ENCODE measurements at places on chromosomes 11 and 22.

DNA sequence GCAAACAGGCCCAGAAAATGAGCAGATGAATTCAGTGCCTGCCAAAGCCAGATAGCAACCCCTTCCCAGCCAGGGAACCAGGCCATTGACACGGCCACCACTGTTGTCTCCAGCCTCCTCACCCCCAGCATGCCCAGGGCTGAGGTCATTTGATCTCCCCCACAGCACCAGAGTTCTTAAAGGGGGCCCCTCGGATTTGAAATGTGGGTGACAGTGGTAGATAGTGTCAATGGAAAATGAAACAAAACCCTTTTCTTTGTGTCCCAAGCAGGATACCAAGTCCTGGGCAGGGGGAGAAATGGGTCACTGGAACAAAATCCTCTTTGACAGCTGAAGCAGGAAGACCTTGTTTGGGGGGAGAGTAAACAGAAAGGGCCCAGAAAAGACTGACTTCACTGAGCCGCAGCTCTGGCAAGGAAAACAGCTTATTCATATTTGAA lies 14.3 kb upstream of the ACCSL start:
- no peak for DNase-seq

- peak; percentile 42 for DNase-seq
Observed at GRCh38 chr22:28600546-28601143, 79.0 kb downstream of the TTC28 start.

GRCh38 chr11:626475-627307 lies at the start of gene SCT:
TSS of gene SCT (minus strand) at chr11:627181. CDS start at chr11:627143, 38 bp downstream.
- no peak for DNase-seq

DNA sequence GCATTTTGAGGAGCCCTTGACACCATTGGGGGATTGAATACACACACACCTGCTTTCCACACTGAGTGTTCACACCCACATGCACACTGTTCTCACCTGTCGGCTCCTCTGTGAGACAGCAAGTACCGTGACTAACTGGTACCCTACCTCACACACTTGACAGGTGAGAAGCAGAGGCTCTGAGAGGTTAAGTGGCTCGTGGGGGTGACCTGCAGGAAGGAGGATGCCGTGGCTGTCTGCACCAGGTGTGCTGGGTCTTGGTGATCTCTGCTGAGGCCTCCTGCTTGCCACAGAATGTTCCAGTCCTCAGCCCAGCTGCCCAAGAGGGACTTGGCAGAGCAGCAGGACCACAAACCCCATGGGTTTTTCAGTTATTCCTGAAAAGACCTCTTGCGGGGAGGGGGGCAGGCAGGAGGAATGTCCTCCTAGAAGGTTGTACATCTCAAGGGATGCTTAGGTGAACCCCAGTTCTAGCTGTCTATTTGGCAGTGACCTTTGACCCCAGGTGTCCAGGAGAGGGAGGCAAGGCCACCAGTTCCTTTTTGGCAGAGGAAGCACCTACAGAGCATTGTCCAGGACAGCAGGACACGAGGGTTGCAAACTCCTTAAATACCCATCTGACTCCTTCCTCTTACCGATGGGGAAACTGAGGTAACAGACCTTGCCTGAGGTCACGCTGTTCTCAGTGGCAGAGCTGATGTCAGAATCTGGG lies 66.0 kb downstream of the SHISAL1 start:
- DNase-seq: no peak

GRCh38 chr11:44620328-44620725 lies 54.9 kb downstream of the CD82 start:
- DNase-seq: no peak

- no peak for DNase-seq
Observed at GRCh38 chr22:40334899-40335298, 11.4 kb upstream of the ADSL start.

DNA sequence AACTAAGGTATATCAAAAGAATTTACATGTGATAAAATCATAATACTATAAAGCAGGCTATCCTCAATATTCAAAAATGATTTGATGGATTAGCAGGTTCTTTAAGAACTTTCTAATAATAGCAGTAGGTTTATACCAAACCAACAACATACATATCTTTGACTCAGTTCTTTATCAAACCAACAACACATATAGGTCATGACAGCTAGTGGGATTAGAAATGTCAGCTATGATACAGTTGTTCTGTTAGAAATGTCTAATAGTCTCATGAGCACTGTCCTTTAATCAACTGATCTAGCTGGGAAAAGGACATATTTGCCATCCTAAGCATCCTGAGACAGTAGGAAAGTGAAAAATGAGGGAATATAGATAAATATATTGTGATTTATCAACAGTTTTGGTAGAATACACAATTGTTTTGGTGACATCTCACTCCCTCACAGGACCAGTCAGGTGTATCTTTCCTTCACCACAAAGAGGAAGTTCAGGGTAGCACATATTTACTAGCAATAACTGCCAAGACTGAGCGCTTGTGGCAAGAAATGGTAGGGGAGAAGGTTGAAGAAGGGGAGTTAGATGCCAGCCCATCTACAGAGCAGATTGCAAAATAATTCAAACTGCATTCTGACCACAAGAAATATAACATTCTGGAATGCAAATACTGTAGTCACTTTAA lies 90.8 kb upstream of the APOA1 start:
- no peak for DNase-seq

- no peak for DNase-seq
Observed at GRCh38 chr11:120378474-120378873, 42.3 kb downstream of the ARHGEF12 start.

DNA sequence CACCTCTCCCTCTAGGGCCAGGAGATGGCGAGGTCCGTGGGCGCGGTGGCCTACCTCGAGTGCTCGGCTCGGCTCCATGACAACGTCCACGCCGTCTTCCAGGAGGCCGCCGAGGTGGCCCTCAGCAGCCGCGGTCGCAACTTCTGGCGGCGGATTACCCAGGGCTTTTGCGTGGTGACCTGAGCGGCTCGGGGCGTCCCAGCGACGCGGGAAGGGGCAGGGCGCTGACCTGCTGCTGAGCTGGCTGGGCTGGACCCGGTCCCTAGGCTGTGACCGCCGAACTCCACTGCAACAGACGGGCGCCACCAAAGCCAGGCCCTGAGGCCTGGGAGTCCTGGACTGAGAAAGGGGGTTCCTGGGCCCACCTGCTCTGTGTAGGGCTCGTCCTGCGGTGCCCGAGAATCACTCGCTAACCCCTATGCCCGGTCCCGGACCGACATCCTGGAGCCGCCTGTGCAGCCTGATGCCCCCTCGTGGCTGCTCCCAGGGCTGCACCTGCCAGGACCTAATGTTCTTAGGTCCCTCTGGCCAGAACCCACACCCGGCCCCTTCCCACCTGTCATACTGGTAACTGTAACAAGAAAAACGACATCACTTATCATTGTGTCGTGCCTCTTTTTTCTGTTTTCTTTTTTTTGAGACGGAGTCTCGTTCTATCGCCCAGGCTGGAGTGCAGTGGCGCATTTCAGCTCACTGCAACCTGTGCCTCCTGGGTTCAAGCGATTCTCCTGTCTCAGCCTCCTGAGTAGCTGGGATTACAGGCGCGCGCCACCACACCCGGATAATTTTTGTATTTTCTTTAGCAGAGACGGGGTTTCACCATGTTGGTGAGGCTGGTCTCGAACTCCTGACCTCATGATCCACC lies 15.0 kb downstream of the RHOD start:
- DNase-seq: peak; percentile 5

DNA sequence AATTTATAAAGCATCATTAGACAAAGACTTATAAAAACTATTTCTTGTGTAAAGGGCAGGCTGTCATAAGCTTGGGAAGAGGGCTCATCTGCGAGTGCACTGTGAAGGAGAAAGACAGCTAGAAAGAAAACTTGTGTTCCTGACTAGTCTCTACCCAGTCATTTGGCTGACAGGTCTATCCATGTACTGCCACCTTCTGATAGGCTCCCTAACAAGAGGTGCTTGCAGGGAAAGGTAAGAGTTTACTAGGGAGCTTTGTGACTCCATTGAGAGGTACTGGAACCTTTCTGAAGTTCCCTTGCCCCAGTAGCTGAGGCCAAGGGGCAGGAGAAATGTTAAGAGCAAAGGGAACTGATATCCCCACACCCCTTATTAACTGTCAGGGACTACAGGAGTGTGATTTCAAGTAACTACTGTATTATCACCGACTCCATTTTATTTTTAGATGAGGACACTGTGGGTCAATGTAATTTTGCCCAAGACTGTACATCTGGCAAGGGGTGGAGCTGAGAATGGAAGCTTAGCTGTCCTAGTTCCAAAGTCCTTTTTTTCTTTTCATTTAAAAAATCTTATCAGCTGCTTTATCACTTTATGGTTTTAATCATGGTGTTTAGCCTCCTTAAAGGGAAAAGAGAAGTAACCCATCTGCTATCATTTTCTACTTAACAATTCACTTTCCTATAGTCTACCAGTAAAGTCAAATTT lies 129.4 kb downstream of the ARHGAP20 start:
- no peak for DNase-seq

DNA sequence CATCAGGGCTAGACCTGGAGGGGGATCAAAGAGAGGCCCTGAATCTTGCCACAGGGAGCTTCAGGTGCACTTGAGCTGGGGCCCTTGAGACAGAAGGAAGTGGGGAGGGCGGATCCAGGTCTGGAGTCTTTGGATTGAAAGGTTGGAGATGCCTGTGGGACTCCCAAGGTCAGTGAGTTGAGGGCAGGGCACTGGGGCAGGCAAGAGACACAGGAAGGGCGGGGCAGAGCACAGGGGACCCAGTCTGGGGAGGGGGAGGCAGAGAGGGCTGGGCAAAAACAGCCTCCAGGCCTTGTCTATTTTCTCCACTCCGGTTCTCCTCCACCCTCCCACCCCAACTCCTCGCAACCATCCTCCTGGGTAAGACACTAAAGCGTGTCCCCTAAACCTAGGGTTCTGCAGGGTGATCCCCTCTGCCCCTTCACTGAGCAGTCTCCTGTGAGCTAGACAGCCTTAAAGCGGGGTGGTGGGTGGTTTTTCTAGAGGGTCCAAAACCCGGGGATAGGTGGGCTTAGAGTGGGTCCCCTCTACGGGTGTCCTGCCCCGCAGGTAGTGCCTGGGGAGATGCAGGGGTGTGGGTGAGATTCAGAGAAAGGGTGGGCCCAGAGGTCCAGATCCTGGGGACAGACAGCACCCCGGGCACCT lies 38.6 kb upstream of the CELSR1 start:
- no peak for DNase-seq

DNA sequence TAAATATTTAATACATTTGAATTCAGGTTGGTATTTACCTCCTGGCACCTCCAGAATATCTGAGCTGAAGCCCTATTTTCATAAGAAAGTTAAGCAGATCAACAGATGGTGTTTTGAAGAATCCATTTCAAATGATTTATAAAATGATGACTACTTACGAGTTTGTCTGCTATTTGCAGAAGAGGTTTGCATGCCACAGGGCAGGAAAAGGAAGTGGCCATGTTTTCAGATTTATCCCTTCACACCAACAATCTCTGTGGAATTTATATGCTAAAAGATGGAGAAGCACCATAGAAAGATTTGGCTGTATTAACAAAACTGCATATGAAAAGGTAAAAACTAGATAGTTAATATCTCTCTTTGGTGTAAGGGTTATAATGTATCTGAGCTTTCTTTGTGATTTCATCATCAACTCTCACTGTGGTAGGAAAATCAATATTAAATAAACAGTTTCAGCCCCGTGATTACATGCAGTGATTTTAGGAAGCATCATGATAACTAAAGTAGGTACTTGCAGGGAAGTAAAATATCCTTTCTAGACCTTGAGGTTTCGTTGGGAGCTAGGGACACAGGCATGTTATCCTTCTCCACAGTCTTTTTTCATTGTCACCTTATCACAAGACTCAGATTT lies 2.6 kb downstream of the BMAL1 start:
- DNase-seq: no peak

DNA sequence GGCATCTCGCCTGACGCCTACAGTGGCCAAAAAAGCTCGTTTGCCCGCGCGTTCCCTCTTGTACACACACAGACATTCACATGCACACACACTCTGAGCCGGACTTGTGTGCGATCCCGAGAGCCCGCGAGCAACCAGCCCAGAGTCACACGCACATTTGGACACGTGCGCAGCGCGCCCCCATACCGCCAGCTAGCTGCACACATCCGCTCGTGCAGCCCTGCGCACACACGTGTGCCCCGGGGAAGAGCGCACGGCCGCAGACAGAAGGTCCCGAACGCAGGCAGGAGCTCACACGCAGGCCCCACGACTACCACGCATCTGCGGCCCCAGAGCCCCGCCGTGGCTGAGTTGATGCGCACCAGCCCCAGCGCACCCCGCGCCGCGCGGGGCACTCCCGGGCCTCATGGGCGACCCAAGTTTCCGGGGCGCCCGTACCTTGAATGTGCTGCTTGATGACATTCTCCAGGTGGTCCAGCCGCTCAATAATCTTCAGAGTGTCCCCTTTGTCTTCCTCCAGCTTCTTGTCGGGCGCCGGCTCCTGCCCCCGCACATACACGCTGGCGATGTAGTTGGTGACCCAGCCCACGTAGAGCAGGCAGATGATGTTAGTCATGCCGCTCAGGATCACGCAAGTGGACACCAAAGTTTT lies 758 bp downstream of the GALNT18 start:
- DNase-seq: no peak

DNA sequence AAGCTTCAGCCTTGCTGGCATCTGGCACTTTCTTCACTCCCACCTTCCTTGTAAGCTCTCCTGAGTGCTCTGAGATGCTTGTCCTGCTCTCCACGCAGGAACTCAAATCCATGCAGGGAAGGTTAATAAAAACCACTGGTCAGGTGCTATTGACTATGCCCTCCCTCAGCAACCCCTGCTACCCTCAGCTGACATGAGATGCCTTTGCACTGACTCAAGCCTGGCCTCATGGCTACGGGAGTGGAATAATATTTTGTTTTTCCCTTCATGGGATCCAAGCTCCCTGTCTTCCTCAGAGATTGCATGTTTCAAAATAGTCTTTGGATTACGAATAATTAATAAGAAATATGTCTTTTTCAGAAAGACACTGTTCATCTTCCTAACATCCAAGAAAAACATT lies 31.7 kb upstream of the ABCC8 start:
- DNase-seq: no peak

- DNase-seq: no peak
Observed at GRCh38 chr11:8480858-8481257, 113.2 kb downstream of the STK33 start.

DNA sequence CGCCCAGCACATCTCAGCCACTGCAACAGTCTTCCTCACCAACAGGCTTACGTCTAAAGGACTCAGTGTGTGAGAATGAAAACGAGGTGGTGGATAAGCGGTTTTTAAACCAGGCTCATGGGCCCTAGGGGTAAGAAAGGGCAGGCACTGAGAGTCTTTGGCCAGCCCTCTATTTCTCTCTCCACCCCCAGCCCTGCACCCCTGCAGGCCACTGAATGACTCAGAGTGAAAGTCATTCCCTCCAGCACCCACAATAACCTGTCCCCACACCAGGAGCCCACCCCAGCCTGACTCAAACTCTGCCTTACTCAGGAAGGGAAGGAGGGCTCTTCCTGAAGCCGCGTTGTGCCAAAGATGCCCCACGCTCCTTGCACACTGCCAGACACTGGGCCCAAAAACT lies 72.0 kb downstream of the LARGE1 start:
- DNase-seq: no peak

DNA sequence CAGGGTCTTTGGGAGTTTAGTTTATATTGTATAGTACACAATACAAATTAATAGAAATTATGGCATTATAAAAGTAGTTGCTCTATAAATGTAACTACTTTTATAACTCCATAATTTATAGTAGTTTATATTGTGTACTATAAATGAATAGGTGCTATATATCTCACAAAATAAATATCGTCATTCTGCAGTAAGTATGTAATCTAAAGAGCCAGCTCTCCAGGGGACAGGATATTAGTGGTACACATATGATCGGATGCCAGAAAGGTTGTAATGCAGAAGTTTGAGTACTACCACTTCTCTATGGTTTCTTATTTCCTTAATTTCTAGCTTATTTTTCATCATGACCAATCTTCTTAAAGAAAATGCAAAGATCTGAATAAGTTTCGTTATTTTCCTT lies 20.2 kb upstream of the CWF19L2 start:
- no peak for DNase-seq

- DNase-seq: no peak
Observed at GRCh38 chr22:48238966-48239365, 1476.5 kb downstream of the TBC1D22A start.

Measured in NCI-H748 treated with DMSO at 0.1 percent for 48 hours (cell line).